ENCODE measurements at places on chromosomes 5 and 9.

- peak; percentile 74 for DNase-seq
These were observed 6.2 kb upstream of the KLF9 start for GRCh38 chr9:70420441-70421271.

DNA sequence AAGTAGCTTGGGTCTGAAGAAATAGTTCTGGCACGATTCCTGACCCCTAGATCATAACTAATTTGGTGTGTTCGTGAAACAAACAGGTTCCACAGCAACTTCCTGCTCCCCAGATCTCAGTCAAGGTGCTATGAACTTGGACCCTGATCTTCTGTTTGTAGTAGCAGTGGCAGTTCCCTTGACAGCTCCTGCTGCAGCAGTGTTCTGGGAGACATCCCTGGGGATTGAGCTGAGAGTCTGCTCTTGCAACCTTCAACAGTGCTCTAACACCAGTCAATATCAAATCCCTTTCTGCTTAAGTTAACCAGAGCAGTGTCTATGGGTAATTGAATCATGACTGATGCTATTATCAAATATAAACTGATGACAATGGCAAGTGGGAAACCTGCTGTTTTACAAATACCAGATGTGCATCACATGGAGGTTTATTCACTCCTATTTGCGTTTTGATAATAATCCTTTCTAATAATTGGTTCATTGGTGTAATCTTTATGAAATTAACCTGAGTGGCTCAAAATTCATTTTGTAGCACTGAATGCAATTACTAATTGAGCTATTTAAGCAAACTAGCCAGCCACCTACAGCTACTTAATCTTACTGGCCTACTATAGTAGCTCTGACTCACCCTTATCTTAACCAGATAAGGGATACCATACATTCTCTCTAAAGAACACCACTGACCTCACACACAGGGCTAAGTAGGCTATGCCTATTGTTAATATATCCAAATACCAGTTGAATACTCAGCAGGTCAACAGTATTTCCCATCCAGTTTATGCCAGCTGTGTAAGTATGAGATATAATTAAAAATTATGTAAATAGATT lies 21.9 kb downstream of the KDM4C start:
- DNase-seq, result no peak

DNA sequence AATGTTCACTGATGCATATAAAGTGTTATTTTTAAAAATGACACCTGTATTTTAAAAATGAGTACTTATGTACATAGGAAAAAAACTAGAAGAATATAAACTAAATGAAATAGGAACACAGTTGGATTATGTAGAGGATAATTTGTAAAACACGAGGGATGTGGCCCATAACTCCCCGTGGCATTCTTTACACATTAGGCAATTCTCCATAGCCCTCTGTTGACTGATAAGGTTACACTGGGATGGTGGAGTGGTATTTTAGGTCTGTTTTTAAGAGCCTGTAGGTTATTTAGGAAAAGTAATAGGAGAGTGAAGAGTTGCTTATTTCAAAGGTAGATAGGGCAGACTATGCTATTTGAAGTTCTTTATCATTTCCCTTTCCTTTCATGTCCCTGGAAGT lies 1.8 kb downstream of the CAVIN4 start:
- DNase-seq, result no peak

- DNase-seq, result no peak
These were observed 114.0 kb downstream of the CDC42SE2 start for GRCh38 chr5:131377785-131378325.

DNA sequence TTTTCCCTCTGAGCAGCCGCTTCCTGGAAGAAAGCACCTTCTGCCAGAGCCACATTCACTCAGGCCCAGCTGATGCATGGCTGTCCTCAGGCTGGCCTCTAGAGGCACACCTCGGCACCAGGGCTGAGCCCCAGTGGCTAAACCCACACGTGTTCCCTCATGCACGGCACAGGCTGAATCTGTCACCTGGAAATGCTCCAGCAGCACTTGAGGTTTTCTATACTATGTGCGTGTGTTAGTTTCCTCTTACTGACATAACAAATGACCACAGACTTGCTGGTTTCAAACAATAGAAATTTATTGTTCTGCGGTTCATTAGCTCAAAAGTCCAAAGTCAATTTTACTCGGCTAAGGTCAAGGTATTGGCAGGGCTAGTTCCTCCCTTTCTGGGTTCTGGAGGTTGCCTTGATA lies 141.4 kb downstream of the LRRC70 start:
- DNase-seq, result peak; percentile 21

DNA sequence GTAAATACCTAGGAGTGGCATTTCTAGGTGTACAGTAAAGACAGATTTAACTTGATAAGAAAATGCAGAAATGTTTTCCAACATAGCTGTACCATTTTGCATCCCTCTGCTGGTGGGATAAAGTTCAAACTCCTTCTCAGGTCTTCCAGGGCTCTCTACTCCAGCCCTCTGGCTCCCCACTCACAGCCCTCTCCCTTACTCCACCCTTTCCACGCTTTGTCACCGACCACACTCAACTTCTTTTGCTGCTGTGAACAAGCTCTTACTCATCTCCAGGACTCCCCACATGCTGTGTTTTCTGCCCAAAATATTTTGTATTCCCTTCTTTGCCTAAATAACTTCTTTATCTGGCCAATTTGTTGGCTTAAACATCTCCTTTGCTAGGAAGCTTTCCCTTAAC lies 90.6 kb upstream of the OSMR start:
- no peak for DNase-seq

DNA sequence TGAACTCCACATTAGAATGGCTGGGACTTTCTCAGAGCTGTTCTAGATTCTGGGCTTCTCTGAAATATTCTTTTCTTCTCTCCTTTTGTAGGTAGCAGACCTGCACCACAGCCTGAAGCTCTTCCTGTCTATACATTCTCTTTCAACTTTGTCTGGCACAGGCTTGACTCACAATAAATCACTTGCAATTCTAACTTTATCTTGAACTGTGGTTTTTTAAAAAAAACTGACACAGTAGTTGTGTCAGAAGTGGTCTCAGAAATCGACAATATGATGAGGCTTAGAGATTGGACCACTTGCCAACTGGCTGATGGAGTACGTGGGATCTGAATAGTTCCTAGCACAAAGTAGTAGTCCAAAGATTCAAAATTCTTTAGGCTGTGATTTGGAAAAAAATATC lies 24.1 kb upstream of the CDH9 start:
- no peak for DNase-seq

GRCh38 chr5:30039379-30039778 lies 1154.1 kb upstream of the CDH6 start:
- DNase-seq, result no peak

DNA sequence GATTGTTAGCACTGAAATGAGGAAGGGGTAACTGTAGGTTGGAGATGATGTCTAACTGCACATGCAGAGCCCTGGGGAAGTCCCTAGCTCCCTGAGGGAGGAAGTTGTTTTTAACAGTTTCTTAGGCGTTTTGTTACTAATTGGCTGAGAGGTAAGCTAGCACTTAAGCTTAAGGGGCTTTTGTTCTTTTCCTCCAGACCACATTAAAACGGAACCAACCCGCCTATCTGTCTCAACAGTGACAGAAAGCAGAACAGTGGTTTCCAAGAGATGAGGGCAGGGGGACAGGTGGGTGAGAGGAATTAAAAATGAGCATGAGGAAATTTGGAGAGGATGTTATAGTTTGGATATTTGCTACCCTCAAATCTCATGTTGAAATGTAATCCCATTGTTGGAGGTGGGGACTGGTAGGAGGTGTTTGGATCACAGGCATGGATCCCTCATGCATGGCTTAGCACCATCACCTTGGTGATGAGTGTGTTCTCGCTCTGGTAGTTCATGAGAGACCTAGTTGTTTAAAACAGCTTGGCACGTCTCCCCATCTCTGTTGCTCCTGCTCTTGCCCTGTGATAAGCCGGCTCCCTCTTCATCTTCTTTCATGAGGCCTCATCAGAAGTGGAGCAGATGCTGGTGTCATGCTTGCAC lies 38.9 kb downstream of the LYRM7 start:
- DNase-seq, result no peak

DNA sequence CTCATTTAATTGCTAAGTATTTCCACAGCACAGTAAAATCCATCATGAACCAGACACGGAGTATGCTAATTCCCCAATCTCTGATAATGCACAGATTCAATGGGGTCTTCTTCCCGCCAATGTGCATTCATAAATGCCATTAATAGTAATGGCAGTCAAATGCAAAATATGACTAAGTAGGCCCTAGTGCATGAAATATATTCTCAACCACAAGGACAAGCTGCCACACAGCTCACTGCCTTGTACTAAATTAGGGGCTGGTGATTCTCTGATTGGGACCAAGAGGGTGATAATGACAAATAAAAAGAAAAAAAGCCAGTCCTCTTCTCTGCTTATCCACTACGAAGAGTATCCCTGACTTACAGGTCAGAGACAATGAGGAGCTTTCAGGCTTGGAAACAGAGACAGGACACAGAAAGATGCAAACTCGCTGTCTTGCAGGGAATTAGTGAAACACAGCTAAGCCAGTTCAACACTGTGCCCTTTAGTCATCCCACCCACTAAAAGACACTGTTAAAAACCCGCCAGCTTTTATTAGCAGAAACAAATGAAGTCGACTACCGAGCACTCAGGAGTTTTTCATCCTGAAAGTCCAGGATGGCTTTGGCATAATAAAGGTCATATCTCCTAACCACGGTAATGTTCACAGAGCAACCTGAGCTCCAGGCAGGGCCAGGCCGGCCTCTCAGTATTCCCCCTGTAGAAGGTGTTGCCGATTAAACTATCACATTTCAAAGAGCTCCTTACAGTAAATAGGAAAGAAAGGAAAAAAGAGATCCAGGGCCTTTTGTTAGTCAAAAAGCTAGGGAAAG lies 148.1 kb downstream of the EBF1 start:
- no peak for DNase-seq

DNA sequence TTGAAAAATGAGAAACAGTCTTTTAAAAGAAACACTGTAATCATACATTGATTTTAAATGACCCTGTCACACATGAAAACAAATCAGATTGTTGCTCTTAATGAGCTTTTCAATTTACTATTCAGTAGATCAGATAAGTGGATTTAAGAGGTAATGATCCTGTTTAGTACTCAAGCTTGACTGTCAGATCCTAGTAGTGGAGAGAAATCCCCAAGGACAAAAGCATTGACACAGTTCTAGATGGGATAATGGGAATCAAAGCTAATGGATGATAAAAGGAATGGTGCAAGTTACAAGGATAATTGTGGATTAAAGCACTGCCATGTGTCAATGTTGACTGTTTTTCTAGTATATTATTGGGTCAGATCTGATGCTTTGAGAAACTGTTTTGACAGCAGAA lies 142.3 kb upstream of the TLX3 start:
- no peak for DNase-seq

DNA sequence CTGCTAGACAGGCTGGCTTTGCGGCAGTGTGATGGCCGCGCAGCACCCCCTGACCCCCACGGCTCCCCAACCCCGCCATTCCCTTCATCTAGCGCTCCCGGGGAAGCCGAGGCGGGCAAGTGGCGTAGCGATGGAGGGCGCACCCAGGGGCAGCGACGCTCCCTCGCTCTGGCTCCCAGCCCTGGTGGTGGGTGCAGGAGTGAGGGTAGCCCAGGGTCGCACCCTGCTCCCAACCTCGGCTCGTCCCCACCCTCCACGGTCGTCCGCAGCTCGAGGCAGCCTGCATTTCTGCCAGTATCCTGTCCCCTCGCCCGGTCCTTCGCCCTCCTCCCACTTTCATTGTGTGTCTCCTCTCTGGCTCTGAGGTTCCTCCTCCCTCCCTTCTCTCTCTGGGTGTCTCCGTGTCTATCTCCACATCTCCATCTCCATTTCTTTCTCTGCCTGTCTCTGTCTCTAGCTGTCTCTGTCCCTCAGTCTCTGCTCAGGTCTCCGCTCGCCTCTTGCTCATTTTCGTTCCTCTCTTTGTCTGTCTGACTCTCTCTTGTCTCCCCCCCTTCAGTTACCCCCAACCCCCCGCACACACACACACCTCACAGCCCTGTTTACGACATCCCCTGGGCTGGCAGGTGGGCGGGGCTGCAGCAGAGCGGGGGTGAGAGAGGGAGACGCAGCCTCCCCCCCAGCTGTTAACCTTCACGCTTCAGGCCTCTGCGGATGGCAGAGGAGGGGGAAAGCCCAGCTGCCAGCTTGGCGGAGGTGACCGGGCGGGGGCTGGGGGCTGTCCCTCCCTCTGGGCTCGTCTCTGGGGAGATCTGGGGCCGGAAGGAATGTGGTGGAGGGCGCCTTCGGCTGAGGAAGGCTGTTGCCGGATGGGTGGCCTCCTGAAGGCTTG lies 48.7 kb upstream of the PSD2 start:
- peak; percentile 42 for DNase-seq

DNA sequence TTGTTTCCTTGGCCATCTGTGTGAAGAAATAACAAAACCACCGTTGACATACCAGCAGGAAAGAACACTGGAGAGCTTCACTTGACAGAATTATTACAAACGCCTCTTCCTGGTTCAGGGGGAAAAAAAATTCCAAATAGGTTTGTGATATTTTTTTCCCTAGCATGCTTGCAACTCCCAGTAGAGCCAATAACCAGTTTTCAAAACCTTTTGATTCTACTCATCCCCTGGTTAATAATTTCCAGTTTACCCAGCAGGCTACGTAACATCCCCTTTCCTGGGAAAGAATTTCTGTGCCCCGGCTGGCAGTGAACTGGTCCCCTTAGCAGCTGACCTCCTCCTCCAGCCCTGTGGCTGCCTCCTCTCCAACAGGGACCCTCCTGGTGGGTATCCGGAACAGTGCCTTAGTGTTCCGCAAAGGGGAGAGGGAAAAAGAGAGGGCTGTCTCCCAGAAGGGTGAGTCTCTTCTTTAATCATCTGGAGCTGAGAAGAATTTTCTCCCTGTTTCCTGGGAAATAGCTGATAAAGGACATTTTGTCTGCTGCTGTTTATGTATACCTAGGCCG lies 72.8 kb upstream of the BOD1 start:
- peak; percentile 14 for DNase-seq

GRCh38 chr9:93001031-93001430 lies 53.7 kb downstream of the FGD3 start:
- no peak for DNase-seq

DNA sequence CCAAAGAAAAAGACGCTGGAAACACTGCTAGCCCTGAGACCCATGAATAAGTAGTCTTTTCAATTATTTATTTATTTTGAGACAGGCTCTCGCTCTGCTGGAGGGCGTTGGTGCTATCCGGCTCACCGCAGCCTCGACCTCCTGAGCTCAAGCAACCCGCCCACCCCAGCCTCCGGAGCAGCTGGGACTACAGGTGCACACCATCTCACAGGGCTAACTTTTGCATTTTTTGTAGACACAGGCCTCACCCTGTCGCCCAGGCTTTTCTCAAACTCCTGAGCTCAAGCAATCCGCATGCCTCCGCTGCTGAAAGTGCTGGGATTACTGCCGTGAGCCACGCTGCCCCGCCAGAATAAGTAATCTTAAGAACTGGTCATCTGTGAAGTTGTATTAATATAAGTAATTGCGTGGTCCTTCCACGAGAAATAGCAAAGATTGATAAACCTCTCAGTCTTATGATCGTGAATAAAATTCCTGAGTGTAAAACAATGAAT lies 1.6 kb downstream of the ANXA2R start:
- DNase-seq, result no peak

- no peak for DNase-seq
These were observed 242.1 kb downstream of the CWC27 start for GRCh38 chr5:65010841-65011240.

- DNase-seq, result no peak
These were observed 10.4 kb downstream of the UIMC1 start for GRCh38 chr5:176995896-176996767.

Data from NCI-H510A treated with DMSO at 0.1 percent for 48 hours (cell line).